ENCODE measurements at places on chromosomes 5 and 9.

DNA sequence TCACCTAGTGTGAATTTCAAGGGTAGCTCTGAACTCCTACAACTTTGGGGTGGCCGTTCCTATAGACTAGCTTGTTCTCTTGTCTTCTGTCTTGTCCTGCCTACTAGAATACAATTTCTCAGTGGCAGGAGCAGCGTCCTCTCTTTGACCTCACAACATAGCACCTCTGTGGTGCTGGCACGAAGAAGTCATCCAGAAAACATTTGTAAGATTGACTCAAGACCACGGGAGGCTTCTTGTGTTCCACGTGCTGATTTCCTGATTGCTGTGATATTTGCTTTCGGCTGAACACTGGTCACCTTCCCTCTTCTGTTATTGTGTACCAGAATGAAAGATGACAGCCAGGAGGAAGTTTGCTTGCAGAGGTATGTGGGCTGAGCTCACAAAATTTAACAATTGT lies 27.0 kb downstream of the SLC1A1 start:
- DNase-seq = no peak

- DNase-seq = no peak
These were observed 300.5 kb downstream of the NR2F1-AS1 start for GRCh38 chr5:93280518-93280917.

DNA sequence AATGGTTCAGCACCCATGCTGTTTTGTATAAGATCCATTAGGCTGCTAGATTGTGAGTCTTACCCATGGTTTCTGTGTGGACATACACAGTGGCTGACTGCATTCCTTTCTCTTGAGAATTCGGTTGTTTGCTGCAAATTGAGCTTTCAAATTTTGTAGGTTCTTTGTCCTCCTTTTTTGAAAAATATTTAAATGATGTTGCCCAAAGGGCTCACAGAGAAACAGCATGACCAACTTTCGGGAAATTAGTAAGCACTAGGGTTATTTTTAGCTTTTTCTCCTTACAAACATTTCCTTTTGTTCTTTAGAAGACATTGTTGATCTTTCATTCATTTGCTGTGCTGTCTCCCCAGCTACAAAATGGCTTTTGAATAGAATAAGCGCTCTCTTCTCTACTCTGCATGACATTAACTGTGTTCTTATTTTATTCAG lies 79.4 kb downstream of the NLN start:
- DNase-seq = no peak

DNA sequence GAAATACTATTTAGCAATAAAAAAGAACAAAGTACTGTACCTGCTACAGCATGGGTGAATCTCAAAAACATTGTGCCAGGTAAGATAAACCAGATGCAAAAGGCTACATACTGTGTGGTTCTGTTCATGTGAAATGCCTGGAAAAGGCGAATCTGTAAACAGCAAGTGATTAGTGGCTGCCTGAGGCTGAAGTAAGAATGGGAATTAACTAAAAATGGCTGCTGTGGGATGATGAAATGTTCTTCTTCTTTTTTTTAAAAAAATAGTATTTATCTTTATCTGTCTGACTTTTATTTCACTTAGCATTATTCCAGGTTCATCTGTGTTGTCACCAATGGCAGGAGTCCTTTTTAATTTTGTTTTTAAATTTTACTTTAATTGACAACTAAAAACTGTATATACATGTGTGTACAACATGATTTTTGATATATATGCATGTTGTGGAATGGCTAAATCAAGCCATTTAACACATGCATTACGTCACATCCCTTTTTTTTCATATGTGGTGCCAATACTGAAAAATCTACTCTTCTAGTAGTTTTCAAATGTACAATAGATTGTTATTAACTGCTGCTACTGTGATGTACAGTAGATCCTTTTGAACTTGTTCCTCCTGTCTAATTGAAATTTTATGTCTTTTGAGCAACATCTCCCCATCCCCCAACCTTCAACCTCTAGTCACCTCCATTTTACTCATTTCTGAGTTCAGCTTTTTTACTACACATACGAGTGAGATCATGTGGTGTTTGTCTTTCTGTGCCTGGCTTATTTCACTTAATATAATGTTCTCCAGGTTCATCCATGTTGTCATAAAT lies 62.9 kb upstream of the TNFAIP8 start:
- DNase-seq = no peak

DNA sequence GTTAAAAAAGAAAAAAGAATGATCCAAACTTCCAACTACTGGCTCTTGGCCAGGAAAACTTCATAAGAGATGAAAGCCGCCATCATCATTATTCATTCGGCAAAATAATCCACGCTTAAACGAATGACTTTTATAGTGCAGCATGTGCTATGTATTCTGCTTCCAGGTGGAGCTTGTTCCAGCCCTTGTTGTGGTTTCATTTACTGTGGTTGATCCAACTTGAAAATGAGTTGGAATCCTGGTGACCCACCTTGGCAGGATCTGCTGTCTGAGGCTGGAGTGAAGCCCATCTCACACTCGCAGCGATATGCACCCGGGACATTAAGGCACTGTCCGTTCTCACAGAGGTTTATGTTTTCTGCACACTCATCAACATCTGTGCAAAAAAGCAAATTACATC lies 209.6 kb downstream of the FBN2 start:
- no peak for DNase-seq

DNA sequence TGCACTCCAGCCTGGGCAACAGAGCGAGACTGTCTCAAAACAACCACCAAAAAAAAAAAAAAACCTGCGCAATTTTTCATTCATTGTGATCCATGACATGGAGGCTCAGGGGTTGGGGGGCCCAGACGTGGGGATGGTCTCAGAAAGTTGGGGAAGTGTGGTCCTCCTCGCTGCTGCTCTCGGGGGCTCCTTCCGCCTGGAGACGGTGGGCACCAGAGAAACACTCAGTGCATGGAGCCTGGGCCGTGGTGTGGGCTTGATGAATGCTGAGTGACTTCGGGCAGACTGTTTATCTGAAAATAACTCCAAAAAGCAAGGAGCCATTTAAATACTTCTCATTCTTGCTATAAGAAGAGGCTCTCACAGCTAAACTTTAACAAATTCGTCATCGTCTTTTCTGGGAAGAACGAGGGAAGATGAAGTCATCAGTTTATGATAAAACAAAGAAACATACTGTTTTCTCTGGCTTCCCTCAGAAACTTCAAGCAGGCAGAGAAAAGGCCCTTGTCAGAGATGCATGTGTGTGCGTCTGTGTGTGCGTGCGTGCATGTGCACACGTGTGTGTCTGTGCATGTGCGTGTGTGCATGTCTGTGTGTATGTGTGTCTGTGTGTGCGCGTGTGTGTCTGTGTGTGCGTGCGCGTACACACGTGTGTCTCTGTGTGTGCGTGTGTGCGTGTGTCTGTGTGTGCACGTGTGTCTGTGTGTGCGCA lies 35.0 kb downstream of the RASGEF1C start:
- no peak for DNase-seq

- DNase-seq = no peak
These were observed 161.2 kb downstream of the CPLANE1 start for GRCh38 chr5:37088009-37088408.

- DNase-seq = no peak
These were observed 9.8 kb downstream of the CKMT2 start for GRCh38 chr5:81242906-81243436.

- DNase-seq = no peak
These were observed 20.9 kb downstream of the ERGIC1 start for GRCh38 chr5:172854971-172855370.

DNA sequence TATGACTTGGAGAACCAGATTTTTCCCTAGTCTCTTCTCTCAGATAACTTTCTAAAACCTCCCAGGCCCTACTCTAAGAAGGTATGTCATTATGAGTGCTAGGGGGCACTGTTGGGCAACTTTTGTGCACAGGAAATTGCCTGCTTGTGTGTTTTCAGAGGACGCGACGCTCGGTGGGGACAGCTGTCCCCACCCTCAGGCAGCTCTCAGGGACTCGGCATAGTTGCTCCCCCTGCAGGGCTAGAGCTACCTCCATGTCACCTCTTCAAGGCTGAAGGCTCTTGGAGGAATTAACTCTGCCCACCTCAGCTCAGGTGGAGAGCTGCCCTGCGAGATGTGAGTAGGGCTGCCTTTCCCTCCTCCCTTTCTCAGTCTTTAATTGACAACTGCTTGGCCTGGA lies 10.2 kb upstream of the TIFAB start:
- peak; percentile 94 for DNase-seq

DNA sequence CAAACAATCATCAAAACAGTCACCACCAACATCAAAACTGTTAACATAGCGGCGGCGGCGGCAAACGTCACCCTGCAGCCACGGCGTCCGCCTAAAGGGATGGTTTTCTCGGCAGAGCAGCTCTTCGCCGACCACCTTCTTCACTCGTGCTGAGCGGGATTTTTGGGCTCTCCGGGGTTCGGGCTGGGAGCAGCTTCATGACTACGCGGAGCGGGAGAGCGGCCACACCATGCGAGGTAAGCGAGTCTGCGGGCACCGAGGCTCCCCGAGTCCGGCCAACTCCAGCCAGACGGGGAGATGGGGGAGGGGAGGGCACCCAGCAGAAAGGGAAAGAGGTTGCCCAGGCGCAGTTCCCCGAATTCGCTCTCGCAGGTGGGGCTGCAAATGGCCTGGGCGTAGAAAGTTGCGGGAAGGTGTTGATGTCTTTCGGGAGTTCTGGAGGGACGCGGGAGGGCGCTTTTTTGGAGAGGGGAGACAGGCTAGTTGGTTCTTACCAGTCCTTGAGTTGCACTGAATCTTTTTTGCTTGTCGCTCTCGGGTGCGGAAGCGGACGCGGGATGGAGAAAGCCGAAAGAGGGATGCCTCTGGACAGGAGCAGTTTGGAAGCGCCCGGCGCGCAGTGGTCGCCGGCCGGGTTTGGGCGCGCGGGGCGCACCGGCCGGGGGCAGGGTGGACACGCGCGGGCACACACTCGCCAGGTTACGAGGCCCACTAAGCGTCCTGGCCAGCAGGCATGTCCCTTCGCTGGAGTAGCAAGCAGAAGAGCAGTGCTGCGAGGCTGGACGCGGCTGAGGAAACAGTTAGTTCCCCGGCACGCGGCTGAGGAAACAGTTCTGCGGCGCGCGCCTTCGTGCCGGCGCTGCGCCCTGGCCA lies 849 bp downstream of the RORB start:
- no peak for DNase-seq

GRCh38 chr5:79990598-79991507 lies at the start of gene MTX3:
Gene MTX3 (minus strand): TSS chr5:79991262. CDS start chr5:79991238, 24 bp downstream.
- no peak for DNase-seq

GRCh38 chr5:1493941-1494340 lies 29.8 kb downstream of the LPCAT1 start:
- DNase-seq = no peak

DNA sequence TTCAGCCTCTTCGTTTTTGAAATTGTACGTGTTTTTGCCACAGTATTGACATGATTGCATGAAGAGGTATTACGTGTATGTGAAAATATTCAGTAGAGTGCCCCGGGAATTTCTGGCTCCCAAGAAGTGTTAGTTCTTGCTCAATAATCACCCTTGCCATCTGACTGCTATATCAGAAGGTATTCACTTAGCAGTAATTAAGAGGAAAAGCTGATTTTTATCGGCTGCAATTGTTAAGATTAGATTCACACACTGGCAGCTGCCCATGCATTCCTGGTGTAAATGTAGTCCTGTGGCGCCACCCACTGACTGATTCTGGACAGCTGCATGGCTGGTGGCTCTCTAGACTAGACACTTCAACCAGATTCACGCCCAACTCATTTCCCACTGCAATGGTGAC lies 440.1 kb upstream of the ADAMTS16 start:
- DNase-seq = peak; percentile 1

- DNase-seq = no peak
These were observed 7.9 kb downstream of the IGIP start for GRCh38 chr5:140133514-140134167.

DNA sequence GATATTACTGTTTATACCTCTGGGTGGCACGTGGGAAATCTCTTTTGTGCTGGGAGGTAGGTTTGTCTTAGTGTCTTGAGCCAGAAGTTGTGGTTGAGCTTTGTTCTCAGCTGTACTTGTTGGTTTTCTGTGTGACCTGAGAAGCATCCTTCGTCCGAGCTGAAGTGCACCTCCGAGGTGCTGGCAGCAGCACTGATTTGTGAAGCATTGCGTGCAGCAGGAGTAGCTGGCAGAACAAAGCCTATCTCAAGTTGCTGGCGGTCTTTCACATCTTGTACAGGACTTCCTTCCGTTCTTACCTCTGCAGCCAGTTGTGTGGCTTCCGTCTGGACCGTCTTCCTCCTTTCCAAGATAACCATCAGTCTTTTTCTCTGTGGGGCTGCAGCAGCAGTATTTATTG lies 4.3 kb downstream of the PRRC2B start:
- peak; percentile 95 for DNase-seq

GRCh38 chr5:100890461-100891008 lies 12.5 kb downstream of the ST8SIA4 start:
- no peak for DNase-seq

DNA sequence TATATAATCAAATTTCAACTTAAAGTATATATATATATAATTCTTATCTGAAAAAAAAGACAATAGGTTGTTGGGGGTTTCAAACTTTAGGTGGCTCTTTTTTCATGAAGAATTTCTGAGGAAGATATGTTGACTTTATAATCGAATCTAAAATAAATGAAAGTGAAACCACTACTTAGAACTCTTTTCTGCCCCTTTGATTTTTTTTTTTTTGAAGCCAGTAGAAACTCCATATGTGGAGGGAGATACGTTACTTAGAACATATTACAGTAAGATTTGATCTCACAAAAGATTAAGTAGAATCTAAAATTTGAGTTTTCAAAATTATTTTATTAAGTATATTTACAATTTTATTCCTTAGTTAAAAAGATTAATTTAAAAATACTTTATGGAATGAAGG lies 96.9 kb downstream of the ATG10 start:
- no peak for DNase-seq

- DNase-seq = no peak
These were observed 214.9 kb upstream of the TBCA start for GRCh38 chr5:77991084-77991483.

GRCh38 chr5:146622391-146622790 lies 106.4 kb upstream of the GPR151 start:
- DNase-seq = no peak

DNA sequence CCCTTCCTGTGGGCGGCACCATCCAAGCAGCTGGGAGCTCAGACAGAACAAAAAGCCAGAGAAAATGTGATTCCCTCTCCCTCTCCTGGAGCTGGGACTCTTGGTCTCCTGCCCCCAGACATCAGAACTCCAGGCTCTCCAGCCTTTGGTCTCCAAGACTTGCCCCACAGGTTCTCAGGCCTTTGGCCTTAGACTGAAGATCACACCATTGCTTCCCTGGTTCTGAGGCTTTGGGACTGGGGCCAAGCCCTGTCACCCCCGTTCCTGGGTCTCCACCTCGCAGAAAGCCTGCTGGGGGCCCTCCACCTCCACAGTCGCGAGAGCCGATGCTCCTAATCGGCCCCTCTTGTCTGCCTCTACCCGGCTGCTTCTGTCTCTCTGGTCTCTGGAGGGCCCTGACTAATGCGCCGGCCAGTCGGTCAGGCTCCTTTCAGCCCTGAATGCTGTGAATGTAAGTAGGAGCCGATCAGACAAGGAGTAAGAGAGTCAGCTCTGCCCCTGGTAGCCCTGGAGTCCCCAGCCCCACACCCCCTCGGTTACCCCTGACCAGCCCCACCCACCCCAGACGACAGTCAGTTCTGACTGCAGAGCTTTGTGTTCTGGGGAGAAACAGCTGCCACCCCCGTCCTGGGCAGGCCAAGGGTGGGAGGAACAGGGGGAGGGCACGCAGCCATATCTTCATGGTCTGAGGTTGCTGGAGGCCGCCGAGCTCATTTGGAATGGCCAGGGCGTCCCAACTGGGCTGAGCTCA lies 57.5 kb downstream of the VAV2 start:
- DNase-seq = no peak
